Esophagus squamous epithelium (tissue), 5 donors: ENCODE measurements at places on chromosomes 5 and 9.

GRCh38 chr5:82798676-82799075, 278.5 kb downstream of the TMEM167A start:
- no peak for DNase-seq

DNA sequence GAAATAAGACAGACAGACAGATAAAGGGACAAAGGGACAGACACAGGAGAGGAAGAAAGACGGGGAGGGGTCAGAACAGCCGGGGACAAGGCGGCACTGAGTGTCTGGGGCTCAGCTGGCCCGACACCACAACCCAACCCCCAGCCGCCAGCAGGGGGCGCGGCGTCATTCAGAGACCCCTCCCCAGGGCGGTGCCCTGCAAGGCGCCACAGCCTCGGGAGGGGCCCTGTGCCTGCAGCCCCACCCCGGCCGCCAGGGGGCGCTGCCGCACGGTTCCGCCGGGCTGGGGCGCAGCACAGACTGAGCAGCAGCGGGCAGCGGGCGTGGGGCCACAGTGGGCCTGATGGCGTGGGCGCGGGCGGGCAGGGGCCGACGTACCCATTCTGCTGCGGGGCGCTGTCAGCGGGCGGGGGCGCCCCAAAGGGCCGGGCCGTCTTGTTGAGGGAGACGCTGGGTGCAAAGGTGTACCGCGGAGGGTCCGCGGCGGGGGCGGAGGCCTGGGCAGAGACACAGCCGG, 5.9 kb downstream of the PDLIM7 start:
- no peak for DNase-seq

DNA sequence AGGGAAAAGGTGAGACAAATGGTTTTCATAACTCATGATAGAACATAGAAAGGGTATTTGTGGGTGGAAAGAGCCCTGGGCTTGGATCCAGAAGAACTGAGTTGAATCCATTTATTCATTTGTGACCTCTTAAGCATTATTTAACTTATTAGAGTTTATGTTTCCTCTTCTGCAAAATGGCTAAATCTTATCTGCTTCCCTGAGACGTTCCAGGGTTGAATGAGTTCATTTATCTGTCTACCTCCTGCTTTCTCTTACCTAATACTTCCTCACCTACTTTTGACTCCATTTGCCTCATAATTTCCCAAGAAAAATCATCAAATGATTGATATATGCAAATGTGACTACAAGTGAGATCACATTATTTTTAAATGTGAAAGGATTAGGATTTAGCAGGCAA, 152.7 kb upstream of the GAS1 start:
- DNase-seq = no peak

GRCh38 chr5:72108202-72109061, 1.2 kb downstream of the MAP1B start:
- no peak for DNase-seq

DNA sequence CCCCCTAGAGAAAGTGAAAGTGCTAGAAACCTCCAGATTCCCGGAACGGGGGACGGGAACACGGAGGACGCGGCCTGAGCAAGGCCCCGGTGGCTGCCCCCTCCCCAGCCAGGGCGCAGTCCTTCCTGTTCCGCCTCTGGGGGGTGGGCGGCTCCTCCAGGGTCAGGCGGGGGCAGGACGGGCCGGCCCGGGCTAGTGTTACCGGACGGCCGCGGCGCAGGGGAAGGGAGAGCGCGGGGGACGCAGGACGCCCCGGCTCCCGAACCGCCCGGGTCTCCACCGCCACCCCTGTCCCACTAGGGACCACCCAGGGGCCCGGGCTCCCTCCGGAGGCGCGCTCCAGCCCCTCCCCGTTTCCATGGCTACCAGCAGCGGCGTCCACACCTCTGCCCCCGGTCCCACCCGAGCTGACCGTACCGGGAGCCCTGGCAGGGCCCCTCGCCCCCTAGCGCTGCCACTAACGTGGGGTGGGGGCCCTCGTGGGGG, 579 bp downstream of the SLC12A7 start:
- DNase-seq = no peak

GRCh38 chr9:137396227-137396626, 26.7 kb downstream of the EXD3 start:
- DNase-seq = no peak

DNA sequence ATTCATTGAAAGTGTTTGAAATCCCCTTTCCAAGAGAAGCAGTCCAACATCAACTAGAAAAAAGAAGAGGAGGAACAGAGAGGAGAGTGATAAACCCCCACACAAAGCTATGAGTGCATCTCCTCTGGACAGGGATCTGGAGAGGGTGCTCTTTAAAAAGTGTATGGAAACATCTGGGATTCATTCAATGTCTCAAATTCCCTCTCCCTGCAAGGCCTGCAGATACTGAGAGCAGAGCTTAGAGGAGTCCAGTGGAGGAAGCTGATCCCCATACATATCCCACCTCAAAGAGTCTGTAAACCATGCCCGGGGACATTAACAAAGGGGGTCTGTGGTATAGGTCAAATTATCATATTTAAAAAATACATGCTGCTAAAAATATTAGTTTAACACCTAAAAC, 2.2 kb downstream of the SPOCK1 start:
- DNase-seq = no peak

GRCh38 chr5:50691399-50692016, 25.1 kb downstream of the PARP8 start:
- no peak for DNase-seq

DNA sequence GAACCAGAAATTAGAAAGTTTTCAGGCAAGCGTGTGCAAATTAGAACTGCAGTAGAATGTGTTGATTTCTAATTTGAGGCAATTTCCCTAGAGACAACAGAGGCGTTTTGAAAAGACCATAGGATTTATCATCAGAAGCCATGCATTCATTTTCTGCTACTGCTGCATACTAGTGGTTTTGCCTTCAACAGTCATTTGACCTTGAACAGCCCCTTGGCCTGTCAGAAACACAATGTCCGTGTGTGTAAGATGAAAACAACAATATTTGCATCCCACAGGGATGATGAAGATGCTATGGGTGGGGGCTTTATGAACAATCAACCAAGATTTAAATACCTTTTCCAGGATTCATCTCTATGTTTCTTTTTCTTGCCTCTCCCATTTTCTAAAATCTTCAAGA, 73.7 kb downstream of the PDE4D start:
- DNase-seq = no peak

GRCh38 chr5:151620461-151620840, 29.3 kb upstream of the FAT2 start:
- DNase-seq = no peak
